Adrenal gland (tissue), 19 donors: ENCODE measurements at places on chromosomes 6 and 20.

DNA sequence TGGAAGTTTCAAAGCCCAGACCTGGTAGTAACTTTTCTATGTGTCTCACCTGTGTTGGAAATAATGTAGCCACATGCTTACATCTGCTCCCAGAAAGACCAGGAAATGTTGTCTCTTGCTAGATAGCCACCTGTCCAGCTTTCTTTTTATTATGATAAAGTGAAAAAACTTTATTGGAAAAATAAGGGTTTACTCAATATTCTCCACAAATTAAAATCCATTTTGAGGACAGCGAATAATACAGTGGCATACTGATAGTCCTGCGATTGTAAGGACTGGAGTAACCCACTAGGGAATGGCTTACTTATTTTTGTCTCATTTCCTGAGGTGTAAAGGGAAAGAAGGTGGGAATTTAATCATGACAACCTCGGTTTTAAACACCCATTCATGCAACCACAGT lies 100.1 kb downstream of the HFE start:
- no peak for DNase-seq

DNA sequence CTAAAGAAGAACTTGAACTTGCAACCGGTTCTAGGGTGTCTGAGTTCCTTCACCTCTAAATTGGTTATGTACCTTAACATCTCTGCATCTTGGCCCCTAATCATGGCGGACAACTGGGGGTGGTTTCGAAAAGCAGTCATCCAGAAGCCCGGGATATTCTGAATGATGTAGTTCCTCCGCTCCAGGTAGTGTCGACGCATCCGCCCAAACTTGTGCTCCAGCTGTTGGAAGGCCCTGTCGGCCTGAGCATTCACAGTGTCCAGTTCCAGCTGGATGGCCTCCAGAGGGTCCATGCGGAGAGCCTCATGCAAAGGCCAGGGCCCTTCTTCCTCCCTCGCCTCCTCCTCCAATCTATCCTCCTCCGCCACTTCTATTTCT lies 887 bp downstream of the TSPYL1 start:
- DNase-seq, result peak; percentile 76

DNA sequence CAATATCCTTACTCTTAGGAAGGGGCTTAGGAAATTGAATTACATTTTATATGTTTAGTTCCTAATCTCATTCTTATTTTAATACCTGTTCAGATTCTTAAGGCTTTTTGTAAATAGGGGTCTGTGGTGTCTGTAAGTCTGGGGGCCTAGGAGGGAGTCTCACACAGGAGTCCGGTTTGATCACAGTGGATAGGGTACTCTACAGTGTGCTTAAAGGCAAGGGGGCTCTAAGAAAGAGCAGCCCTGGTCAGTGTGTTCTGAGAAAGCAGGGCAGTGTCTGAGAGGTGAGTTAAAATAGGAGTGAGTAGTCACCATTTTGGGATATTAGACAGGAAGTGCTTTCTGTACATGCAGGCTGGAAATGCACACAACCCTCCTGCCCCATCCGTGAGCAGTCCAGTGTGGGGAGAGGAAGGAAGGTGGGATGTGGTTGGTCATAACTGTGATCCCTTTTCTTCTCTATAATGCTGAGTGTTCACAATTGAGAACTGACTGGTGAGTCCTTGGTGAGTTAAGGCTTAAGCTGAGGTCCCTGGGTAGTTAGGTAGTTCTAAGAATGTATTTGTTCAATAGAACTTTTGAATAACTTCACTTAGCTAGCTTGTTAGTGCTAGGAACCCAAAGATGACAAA lies 50.0 kb downstream of the CDKAL1 start:
- DNase-seq, result no peak

DNA sequence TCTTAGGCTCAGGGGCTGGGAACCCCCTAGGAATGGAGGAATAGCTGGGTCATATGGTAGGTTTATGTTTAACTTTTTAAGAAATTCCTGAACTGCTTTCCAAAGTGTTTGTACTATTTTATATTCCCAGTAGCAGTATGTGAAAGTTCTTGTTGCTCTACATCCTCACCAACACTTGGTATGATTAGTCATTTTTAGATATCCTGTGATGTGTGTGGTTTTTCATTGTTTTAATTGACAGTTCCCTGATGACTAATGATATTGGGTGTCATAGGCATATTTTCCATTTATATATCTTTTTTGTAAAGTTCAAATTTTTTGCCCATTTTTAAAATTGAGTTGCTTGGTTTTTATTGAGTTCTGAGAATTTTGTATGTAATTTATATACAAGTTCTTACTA lies 72.3 kb downstream of the SLC16A10 start:
- no peak for DNase-seq

DNA sequence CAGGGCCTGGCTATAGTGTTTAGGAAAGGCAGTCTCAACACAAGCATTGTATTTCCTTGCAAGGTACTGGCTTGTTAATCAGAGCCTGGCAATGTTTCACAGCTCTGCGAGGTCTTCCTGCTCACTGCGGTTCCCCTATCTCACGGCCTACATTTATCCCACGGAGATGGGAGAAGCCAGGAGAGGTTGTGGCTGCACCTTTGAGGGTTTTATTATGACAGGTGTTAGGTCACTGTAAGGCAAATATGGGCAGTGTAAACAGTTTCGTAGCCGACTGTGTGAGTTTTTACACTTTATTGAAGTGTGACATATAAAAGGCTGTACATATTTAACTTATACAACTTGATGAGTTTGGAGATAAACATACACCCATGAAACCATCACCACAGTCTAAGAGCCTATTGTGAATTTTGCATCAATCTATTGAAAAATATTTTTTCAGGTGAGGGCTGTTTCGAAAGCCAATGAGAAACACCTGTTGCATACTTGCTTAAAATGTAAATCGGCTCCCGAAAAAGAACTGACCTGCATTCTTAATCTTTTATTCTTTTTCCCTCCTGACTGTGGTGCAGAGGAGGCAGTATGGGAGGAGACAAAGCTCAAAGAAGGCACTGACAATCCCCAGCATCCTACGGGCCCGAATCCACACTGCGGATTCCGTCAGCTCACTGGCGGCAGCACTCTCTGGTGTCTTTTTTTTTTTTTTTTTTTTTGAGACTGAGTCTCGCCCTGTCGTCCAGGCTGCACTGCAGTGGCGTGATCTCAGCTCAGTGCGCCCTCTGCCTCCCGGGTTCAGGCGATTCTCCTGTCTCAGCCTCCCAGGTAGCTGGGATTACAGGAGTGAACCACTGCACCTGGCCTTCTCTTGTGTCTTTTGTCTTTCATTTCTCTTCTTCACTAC lies 7.5 kb upstream of the RBM38 start:
- DNase-seq, result no peak

DNA sequence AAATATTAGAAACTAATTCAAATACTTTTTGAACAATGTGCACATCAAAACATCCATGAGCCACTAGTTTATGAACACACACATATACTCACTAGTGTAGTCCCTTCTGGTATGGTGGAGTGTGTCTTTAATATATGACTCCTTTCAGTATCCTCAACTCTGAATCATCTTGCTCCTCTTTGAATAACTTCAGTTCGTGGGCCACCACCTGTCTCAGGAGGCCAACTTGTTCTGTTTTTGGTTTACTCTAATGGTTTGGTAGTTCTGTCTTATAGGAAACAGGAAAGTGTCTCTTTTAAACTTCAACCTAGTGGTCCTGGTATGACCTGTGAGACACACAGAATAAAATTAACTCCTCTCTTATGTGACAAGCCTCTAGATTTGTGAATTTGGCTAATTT lies 55.6 kb downstream of the ZNF292 start:
- DNase-seq, result no peak

DNA sequence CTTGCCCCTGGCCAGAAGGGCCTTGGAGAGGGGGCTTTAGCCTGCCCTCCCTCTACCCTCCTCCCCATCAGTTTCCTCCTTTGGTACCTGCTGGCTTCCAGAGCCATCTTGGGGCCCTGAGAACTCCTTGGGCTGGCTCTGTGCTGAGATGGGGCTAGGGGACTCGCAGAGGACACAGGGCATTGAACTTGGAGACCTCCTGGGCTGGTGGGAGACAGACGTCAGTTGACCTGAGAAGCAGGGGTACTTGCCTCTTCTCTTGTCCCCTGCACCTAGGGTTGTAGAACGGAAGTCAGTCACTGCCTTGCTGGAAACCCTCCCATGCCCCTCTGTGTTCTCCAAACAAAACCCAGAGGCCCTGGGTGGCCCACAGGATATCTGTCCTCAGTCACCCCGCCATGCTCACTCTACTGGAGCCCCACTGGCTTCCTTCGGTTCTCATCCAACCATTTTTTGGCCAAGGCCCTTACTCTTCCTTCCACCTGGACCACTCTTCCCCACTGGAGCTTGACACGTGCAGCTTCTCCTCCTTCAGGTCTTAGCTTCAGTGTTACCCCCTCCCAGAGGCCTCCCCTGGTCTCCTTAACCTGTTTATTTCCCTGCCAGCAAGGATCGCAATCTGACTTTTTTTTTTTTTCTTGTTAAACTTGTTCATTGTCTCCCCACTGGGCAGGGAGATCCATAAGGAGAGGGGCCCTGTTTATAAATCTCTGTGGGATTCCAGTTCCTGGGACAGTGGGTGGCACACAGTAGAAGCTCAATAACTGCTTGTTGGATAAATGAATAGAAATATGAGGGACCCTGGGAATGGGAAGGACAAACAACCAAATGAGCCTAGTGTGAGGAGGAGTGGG lies 971 bp downstream of the RBCK1 start:
- DNase-seq, result no peak

- DNase-seq, result peak; percentile 84
Observed at GRCh38 chr20:50071039-50071888, 41.7 kb downstream of the UBE2V1 start.

GRCh38 chr6:38172739-38173410 lies 353.3 kb downstream of the ZFAND3 start:
- no peak for DNase-seq

DNA sequence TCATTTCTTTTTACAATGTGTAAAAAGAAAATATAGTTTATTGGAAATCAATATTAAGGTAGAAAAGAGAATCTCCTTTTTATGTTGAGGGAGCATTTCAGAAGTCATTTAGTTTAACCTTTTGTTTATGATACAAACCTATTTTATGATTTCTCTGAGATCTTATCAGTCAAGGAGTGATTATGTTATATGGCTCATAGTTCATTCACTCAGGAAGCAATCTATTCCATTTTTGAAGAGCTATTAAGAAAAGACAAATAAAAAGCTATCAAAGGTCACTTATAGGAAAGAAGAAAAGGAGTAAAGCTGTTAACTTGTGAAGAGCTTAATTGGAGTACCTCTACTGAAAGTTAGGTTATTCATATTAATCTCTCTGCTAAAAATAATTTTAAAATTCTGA lies 526.6 kb upstream of the JAG1 start:
- no peak for DNase-seq

- no peak for DNase-seq
Observed at GRCh38 chr6:25453288-25453687, 174.1 kb downstream of the CARMIL1 start.

- DNase-seq, result no peak
Observed at GRCh38 chr20:11906626-11907480, 10.8 kb upstream of the BTBD3 start.

- DNase-seq, result no peak
Observed at GRCh38 chr6:32355018-32355417, 16.7 kb downstream of the TSBP1 start.

- peak; percentile 67 for DNase-seq
Observed at GRCh38 chr6:145147981-145148749, 587.2 kb downstream of the EPM2A start.

- no peak for DNase-seq
Observed at GRCh38 chr6:132361101-132361500, 40.2 kb downstream of the MOXD1 start.

DNA sequence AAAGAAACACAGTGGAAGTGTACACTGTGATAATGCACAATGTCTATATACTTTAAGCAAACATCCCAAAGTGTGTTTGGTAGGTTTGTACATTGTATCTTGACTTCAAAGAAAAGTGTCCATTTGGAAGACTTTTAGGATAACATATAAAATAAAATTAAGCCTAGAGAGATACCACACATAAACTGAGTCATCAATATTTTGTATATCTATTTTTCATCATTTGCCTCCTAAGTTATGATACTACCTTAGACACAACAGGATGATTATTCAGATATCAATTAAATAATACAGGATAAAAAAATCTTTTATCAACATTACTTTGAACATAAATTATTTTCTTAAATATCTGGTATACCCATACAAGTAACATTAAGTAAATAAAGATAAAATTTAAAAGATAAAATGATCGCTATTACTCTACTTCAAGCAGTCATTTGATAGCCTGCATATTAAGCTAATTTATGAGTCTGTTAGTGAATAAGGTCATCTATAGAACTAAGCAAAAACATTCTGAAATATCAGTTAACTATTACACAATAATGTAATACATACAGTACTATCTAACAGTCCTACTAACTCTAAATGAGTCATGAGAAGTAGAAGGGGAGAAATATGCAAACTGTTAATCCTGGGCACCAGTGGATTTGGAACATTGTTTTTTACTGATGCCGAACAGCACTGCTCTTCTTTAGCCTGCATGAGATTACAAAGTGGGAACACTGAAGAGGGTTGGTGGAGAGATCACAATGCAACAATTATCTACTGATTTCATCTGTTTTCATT lies 158.4 kb upstream of the SIM1 start:
- no peak for DNase-seq

DNA sequence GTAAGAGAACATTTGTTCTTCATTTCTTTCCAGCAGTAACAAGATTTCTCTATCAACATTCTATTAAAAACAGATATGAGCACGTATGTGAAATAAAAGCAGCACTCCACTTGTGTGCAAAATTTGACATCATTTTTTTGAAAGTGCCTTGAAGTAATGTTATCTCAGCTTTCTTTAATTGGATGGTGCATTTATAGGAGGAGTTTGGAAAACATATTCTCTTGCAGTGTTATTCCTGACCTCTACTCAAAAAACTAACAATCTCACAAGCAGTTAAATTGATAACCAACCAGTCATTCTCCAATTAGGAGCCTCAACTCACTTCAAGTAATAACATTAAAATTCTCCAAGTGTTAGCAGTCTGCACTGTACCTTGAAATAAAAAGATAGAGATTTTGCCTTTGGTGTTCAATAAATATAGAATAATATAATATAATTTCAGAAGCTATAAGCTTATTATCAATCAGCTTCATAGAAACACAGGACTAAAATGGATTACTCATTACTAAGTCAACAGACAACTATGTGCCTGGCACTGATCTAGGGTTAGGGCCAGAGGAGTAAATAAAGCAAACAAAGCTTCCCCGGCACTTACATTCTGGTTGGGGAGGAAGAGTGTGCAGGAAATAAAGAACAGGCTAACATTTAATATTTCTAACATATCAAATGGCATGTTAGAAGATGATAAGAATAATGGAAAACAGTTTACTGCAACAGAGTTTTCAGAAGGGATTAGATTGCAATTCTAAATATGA lies 149.0 kb upstream of the SGK1 start:
- no peak for DNase-seq

GRCh38 chr6:78629836-78630235 lies 237.5 kb upstream of the IRAK1BP1 start:
- no peak for DNase-seq
